COLO829 (cell line): ENCODE measurements at places on chromosomes 11 and 22.

- no peak for DNase-seq
Measured at GRCh38 chr11:2621894-2622293, 77.9 kb downstream of the KCNQ1OT1 start.

DNA sequence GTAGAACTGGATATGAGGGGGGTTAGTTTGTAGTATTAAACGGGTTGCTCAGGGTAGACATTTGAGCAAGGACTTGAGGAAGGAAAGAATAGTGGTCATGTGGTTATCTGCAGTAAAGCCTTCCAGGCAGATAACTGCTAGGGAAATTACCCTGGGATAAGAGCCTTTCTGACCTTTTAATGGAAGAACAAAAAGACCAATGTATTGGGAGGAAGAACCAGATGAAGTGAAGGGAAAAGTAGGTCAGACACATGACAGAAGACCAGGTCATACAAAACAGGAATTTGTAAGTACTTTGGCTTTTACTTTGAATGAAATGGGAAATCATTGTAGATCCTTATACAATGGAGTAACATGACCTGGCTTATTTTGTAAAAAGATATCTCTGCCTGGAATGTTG is 241.9 kb upstream of the CTSC start:
- DNase-seq = peak; percentile 91

DNA sequence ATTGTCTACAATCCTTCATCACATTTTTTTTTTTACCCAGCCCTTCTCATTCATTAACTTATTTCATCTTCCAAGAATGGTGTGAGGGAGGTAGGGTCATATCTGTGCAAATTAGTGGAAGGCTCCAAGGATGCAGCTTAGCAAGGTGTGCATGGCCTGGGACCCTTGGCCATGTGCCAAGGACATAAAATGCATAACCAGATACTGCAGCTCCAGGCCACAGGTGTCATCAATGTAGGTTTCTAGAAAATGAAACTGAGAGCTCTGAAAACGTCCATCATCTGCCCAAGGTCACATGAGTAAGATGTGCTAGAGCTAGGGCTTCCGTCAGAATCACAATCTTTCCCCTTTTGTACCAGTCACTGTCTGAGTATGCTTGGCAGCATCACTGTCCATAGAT is 29.8 kb downstream of the ANKK1 start:
- no peak for DNase-seq

- no peak for DNase-seq
Measured at GRCh38 chr11:122304973-122305372, 189.0 kb upstream of the BLID start.

DNA sequence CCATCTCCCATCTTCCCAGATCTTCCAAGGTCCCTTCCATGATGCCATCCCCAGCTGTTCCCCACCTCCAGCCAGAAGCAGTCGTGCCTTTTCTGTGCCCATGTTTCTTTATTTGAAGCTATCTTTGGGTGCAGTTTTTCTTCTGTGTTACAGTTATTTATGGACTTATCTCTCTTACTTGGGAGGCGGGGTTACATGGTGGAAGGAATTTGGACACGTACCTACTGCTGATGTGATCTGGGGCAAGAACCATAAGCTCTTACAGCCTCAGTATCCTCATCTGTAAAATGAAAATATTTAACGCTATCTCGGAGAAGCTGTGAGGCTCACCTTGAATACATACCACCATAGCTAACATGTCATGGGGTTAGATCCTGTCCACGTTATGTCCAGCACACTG is 98.9 kb downstream of the ZBTB16 start:
- no peak for DNase-seq

- no peak for DNase-seq
Measured at GRCh38 chr22:47307822-47308221, 545.4 kb downstream of the TBC1D22A start.

- DNase-seq = no peak
Measured at GRCh38 chr22:43926349-43926710, 2.7 kb downstream of the PNPLA3 start.
